ENCODE measurements at places on chromosomes 12 and 14.

GRCh38 chr12:103542078-103542477 lies 45.0 kb upstream of the STAB2 start:
- DNase-seq = no peak

- DNase-seq = no peak
Measured at GRCh38 chr12:127260531-127260930, 1006.4 kb upstream of the TMEM132C start.

DNA sequence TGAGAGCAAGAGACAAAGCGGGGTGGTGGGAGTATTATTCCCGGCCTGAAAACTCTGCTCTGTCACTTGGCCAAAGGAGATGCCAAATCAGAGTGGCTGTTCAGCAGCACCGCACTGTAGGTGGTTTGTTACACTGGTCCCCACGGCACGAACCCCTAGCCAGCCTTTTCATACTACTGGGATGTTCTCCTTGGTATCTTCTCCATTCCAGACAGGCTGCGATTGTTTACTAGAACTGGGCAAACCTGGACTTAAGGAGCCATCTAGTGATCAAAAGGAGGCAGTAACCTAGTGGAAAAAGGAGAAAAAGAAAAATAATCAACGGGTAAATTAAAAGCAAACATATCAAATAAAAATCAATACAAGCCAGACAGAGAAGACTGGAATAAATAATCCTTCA lies 58.9 kb upstream of the TMTC2 start:
- no peak for DNase-seq

GRCh38 chr12:49937639-49938300 lies 12.8 kb upstream of the AQP2 start:
- DNase-seq = no peak

DNA sequence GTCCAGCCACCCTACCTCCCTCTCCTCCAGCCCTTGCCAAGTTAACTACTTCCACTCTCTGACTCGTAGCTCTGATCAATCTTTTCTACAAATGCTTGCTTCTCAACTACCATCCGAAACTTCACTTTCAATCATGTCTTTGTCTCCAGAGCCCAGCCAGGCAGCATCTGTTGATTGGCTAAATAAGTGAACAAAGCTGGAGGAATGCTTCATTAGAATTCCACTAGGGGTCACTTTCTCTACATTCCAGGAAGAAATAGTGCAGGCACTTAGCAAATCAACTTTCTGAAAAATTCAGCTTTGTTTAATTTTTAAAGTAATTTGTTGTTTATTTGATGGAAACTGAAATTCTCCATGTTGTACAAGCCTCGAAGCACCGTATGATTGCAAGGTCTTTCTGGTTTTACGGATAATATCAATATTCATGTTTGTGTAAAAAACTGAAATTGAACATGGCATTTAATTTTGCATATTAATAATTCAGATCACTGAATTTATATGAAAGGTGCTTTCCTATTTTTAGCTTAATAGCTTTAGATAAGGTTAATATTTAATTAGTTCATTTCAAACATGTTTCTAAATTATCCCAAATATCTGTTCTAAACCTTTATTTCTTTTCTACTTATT lies 32.4 kb upstream of the HELB start:
- DNase-seq = no peak

DNA sequence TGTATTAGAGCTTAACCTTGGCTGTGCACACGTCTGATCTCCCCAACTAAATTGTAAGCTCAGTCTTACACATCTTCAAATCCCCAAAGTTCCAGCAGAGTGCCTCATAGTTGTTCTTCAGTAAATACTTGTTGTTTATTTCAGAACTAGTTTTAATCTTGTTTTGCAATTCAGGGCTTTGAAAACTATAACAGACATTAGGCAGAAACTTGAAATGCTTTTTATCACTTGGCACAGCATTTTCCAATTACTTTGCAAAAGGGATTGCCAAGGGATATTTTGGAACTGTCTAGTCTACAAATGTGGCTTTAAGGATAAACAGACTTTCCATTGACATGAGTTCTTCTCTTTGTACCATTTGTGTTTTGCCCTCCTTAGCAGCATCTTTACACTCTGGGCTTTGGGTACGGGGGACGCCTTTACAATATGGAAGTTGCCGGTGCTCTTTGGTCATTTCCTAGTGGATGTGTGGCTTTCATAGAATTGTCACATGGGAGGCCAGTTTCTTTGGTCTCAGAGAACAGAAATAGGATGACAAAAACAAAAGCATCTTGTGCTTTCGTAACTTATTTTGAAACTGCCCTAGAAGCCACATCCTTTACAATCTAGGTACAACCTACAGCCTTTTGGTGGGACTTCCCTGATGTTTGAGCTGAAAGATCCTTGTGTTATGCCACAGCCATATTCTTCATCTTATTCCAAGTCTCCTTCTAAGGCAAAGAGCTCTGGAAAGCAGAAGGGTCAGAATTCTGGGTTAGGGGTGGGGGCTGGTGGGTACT lies 96.9 kb downstream of the NPAS3 start:
- no peak for DNase-seq

DNA sequence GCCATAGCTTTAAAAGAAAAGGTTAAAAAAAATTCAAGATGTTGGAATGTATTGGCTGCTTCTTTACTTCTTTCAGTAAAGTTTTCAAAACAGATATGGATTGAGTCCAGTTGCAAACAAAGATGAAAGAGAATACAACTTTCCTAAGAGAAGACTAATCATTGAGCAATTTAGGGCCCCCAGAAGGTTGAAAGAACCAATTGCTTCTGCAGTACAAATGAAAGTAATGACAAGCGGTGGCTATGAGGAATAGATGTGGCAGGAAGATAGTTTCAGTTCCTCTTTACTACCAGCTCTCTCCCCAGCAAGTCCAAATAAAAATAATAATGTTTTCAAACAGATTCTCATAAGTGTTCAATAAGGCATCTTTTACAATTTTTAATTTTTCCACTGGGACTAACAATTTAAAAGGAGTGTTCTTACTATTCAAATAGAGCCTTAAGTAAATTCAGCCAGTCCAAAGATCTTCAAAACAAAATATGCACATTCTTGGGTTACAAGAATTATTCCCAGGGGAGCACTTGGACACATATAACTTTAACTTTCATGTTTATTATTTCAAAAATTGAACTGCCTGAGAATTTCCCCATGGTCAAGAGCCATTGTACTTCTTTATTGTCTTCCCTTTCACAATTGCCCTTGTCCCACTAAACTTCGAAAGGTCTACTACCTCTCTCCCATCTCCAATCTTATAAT lies 62.3 kb upstream of the PPP1R12A start:
- DNase-seq = no peak

GRCh38 chr12:2999265-2999841 lies 40.2 kb downstream of the TEAD4 start:
- DNase-seq = no peak

DNA sequence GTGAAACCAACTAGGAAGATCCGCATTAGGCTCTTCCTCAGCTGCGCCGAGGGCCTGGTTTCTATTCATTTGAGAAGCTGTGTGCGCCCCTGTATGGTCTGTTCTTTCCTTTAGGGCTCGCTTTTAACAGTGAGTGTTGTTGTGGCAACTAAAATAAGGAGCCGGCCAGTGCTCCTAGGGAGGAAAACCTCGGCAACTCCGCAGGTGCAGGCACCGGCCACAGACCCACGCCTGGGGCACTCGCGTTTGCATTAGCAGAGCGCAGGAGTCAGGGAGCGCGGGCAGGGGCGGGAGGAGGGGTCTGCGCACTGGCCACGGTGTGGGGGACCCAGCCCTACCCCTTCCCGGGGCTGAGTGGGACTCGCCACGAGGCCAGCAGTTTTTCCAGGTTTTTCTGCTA lies 50.5 kb downstream of the STX2 start:
- no peak for DNase-seq

DNA sequence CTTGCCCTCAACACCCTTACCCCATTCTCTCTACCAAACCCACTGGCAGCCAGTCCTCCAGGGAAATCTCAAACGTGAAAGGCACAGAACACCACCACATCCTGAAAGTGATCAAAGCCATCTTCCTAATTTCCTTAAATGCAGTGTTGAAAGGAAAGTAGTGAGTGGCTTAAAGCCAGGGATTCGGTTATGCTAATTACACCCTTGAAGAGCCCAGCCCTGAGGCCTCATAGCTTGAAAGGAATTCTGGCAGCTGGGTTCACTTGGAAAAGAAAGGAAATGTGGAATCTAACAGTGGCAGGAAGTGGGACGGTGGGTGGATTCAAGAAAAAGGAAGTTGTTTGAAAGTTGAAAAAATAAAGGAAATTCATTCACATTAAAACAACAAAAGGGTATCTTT lies 73.0 kb upstream of the FICD start:
- no peak for DNase-seq

- no peak for DNase-seq
Measured at GRCh38 chr12:122990961-122991622, 10.6 kb downstream of the ARL6IP4 start.

Data from activated T-helper 1 cell treated with Interleukin-2 at 50 U/mL for 16 hours (primary cell).